CD8-positive, alpha-beta memory T cell (primary cell): ENCODE measurements at places on chromosomes 2 and 18. TPM values are rescaled to one million over a fixed set of nuclear protein-coding genes. Genes with fewer than 3 reads are reported as not detected.

Gene CSRNP3
- total RNA-seq = not detected

Gene GLB1L
- total RNA-seq = 3.5 TPM

DNA sequence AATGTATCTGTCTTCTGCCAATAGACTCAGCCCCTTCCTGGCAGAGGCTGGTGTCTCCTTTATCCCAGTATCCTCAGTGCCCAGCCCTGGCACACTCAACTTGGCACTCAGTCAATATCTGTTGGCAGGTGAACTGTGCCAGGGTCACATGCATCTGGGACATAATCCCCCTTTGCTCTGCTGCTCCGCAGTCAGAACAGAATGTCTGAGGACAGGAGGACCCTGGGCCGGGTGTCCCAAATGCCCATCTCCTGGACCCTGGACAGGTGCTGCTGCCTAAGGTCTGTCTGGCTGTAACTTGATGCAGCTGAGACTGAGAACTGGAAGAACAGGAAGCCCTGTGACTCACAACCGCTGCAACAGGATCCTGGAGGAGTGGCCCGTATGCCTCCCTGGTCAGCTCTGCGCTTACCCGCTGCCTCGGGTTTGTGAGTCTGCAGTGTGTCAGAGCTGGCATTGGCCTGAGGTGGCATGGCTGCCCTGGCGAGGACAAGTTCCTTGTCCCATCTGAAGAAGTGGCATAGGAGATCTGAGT, 11.4 kb downstream of the HK2 start:
- DNase-seq = no peak

GRCh38 chr2:43179942-43180341, 46.5 kb downstream of the ZFP36L2 start:
- no peak for DNase-seq

- no peak for DNase-seq
Observed at GRCh38 chr18:10205151-10205550, 249.3 kb upstream of the APCDD1 start.

- peak; percentile 19 for DNase-seq
Observed at GRCh38 chr2:69914950-69915945, at the start of gene MXD1. Gene MXD1 (plus strand): TSS chr2:69915109. CDS start chr2:69915331, 222 bp downstream.

DNA sequence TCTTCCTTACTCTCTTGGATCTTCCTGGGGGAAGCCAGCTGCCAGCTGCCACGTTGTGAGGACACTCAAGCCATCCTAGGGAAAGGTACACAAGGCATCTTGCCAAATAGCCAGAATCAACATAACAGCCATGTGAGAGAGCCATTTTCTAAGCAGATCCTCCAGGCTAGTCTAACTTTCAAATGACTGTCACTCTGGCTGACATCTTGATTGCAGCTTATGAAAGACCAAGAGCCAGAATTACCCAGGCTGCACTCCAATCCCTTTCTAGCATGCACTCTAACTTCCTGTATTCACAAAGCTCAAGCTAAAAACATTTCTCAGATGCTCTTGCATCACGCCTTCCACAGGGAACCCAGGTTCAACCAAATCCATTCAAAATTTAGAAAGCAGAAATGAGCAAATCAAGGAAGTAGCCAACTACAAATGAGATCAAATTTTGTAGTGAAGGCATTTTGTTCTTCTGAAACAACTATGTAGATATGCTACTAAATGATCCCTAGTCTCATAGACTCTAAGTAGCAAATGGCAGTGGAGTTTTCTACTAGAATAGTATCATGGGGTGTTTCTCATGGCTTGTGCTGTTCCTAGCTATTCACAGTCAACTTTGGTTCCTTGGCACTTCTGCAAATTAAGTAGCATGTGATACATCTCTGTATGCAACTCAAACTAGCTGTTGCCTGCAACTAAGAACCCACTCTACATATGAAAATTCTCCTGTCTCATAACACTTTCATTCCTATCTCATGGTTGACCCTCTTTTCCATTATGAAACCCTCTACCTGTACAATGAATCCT, 281.9 kb downstream of the ZEB2 start:
- DNase-seq = no peak

DNA sequence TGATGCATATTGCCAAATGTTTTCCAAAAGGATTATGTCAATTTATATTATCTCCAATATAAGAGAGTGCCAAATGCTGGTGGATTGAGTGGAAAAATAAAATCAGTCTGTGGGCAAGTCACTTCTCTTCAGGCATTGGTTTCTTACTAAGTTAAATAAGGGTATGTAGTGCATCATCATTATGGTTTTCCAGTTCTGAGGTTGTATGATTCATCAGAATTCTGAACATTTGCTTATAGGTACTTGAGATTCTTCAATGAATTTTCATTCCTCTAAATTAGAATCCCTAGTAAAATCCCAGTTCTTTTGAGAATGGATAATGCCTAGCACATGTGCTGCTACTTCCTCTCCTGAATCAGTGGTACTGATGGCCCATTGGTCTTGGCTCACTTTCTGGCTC, 188.9 kb upstream of the OSR1 start:
- no peak for DNase-seq

DNA sequence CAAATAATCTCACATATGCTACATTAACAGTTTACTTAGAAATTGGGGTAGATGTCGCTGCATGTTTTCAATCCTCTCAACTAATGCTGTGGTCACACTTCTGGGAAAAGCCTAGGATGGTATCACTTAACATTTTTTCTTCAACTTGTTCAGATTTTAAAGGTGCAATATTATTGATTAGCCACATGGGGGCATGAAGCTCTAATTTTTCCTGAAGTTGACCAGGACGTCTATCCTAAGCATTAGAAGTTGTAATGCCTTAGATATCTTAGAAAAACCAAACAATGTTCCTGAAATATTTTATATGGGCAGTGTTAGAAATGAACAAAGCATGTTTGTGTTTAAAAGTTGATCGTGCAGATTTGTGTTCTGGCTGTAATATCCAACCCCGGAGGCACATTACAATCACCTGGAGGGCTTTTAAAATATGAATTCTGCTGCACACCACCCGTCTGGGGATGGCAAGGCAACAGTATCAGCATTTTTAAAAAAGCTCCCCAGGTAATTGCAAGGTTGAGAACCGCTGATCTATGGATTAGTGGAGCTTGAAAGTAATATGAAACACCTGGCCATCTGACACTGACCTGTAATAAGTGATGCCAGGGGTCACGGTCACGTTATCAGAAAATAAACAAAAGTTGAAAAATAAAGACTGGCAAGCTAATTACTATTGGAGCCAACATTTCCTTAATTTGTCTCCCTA, 100.5 kb upstream of the LMAN1 start:
- DNase-seq = no peak

GRCh38 chr18:54783139-54783538, 45.1 kb upstream of the RAB27B start:
- DNase-seq = no peak

Gene LCT
- total RNA-seq = 0.29 TPM

DNA sequence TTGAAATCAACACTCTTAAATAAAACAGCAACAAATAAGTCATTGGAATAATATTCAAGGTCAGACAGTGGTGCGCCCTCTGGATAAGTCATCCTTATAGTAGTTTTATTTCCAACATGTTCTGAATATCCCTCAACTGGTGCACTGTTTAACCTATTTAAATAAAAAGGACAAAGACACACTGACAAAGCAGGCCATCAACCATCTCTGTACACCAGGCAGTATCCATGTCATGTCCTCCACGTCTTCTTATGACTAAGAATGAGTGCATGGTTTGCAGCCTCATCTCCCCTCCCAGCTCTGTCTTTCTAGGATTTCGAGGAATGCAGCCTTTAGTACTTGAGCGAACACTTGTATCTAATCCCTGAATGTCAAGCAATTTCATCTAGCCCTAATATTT, 42.4 kb downstream of the ST3GAL5 start:
- no peak for DNase-seq

GRCh38 chr2:136916131-136916530, 150.8 kb downstream of the THSD7B start:
- DNase-seq = no peak

DNA sequence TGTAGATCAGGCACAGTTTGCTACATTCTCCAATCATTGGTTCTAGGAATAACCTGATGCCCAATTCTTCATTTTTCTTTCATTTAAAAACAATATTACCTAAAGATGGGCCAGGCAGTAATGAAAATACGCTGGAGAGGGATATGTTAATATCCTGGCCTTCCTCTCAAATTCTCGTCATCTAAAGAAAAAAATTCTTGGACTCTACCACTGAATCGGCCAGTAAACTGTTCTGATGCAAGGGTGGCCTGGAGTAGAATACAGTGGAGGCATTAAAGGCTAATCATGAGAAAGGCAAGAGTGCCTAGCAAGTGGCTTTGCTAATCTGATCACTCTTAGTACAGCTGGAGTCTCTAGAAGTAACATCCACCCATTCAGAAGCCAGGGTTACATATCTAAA, 157.7 kb downstream of the ANTXR1 start:
- DNase-seq = no peak

DNA sequence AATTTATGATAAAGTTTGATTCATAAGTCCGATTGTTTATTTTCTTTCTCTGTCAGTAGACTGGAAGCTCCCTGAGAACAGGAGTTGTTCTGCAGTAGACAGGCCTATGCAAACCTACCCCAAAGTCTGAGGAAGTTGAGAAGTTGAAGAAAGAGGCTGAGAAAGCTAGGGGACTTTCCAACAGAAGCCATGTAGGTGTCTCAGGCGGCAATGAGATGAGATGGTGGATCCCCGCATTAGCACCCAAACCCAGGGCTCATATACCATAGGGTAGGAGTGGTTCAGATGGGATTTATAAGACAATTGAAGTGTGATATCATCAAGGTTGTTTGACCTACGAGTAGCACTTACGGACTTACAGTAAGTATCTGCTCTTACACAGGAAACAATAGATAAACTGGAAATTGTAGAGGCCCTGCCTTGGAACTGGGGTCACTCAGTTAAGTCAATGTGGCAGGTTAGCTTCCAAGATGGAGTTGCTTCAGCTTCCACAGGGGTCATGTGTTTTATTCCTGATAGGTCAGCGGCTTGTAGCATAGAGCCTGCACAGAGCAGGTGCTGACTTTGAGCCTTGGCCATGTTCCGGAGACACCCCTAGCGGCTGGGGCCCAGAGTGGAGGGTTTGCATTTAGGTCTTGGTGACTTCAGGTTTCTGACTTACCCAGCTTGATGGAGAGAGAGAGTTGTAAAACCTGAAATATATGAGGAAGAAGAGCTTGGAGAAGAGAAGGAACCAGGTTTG, 2.3 kb upstream of the PSD4 start:
- no peak for DNase-seq

- DNase-seq = no peak
Observed at GRCh38 chr18:68893354-68893753, 95.5 kb downstream of the CCDC102B start.

DNA sequence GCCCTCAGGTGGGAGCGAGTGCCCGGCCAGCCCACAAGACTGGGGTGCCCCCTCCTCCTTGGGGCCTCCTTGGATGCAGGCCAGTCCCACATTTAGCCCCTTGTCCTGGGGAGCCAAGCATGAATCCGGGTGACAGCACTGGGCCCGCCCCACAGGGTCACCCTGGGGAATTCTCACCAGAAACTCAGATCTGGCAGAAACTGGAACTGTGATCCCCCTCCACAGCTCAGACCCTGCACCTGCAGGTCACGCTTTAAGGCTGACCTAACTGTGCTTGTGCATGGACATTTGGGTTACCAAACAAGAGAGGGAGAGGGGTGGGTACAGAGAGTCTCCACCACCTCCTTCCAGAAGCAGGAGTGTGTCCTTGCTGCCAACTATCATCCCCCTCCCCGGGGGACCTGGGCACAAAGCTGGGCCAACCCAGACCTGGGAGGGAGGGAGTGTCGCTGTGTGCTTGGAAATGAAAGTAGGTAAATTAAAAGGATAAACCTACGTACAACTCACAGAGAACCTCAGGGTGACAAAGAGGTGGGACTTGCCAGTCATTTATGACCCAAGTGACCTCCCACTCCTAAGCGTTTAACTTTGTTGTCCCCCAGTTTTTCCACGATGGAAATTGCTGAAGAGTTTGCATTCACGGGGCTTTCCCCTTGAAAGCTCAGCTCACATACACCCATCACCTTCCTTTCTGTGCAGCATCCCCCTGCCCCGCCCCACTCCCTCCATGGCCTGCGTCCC, 9.1 kb downstream of the ITM2C start:
- DNase-seq = no peak

- DNase-seq = no peak
Observed at GRCh38 chr2:237214963-237215362, 129.3 kb downstream of the COPS8 start.

Gene VIT
- not detected for total RNA-seq

- DNase-seq = no peak
Observed at GRCh38 chr18:62768558-62768943, 53.2 kb downstream of the PHLPP1 start.

Gene NT5C1B
- total RNA-seq = not detected

DNA sequence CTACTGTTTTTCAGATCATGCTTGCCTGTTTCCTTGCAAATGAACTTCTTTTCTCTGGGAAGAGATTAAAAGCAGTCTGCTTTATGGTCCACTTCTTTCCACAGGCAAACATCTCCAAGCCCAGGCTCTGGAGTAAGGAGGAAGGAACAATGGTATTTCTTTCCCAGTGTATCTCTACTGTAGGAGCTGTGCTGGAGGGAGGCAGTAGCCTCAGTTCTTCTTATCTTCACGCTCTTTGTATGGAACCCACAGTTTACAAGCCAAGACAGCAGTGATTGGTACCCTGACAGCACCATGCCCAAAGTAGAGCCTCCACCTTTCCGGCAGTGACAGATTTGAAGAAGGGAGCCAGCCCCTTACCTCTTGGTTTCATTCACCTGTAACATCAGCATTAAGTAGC, 35.2 kb downstream of the SPOPL start:
- no peak for DNase-seq

DNA sequence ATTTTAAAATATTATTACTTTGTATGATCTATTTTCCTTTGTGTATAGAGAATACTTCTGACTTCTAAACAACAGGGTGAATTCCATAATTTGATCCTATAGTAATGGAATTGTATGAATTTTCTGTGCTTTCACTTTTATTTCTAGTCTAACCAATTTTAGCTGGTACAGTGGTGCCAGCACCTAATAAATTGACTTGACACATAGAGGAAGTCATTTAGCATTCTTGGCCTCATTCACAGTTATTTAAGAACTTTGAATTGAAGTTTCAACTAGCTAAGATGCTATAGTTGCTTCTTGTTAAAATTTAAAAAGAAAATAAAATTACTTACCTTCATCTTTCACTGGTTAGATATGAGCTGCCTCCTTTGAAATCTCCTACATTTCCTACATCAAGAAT, 220.4 kb downstream of the CPS1 start:
- DNase-seq = no peak

Gene TGFBRAP1
- 32.1 TPM for total RNA-seq

Gene IRS1
- total RNA-seq = 3.6 TPM

GRCh38 chr2:12006850-12007249, 260.4 kb downstream of the LPIN1 start:
- no peak for DNase-seq
